ENCODE measurements at places on chromosomes 4 and X.
A peak's percentile ranks its signal among the peaks of the same experiment; 100 is the strongest.

GRCh38 chr4:69832326-69833030 is 27.5 kb downstream of the SULT1E1 start:
- no peak for DNase-seq

DNA sequence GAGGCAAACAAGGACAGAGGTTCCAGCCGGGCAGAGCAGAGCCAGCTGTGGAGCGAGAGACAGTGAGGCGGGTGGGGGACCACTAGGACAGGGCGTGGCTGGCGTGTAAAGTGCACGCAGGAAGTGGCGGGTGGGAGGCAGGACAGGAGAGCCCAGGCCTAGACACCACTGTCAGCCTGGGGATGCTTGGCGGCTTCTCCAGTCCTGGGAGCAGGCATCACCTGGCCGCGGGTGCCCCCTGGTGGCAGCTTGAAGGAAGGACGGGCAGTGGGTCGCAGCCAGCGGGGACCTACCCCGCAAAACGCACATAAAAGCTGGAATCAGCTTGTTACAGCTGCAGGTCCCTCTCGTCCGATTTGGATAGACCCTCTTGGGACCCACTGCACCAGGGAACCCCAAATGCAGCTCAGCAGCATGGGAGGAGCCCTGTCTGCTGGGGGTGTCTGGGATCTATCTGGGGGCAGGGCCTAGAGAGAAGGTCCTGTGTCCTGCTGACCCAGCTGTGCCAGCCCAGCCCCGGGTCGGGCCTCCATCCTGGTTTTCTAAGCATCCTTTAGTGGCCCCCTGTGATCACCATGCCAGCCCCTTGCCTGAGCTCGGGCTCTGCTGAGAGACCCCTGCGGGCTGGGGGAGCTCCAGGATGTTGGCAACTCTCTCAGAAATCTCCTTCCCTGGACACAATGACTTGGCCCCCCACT is 57.7 kb downstream of the WFS1 start:
- peak; percentile 82 for DNase-seq

DNA sequence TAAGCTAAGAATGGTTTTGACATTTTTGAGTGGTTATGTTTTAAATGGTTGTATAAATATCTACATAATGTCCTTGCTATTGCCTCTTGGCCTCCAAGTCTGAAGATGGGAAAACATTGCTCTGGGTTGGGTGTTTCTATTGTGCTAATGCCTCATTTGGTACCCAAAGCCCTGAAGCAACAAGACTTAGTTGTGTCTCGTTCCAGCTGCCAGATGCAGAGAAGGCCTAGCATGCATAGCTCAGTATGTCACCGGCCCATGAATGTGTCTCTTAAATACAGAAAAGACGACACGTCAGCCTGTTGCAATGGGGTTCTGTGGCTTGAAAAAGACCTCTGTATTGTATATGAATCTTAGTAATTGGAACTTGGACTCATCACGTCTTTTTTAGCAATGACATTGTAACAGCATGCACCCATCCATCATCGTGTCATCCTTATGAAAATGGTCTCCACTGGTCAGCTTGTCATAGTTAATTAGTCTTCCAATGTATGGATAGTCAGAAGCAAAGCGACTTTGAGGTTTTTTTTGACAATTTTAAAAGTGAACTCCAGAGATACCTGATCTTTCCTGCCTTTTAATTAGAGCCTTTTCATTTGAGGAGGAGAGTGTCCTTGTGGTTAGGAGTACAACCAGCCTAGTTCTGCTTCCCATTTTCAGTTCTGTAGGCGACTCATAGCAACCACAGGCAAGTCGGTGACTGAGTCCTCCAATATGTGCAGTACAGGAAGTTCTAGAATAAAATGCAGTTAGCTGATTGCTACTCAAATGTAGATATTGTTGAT is 126.4 kb upstream of the GATB start:
- no peak for DNase-seq

DNA sequence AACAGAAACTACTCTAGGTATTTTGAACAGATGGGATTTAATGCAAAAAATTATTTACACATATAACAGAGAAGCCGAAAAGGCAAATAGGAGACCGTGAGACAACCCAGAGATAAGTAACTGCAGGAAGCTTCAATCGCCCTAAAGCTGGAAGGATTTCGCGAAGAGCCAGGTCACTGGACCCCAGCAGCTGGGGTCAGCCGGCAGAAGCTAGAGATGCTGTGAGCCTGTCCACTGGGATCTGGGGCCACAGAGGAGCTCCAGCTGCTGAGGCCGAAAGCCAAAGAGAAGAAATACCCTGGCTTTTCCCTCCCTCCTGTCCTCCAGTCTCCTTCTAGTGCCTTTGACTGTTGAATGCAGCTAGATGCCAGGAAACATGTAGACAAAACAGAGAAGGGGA is 192.8 kb upstream of the BCOR start:
- DNase-seq, result no peak

- DNase-seq, result no peak
Observed at GRCh38 chr4:83259586-83259985, 25.0 kb downstream of the COQ2 start.

- no peak for DNase-seq
Observed at GRCh38 chr4:139274790-139275189, 5.2 kb downstream of the MGARP start.

GRCh38 chr4:40952672-40953071 is 202.9 kb downstream of the NSUN7 start:
- DNase-seq, result no peak

GRCh38 chr4:64341711-64342110 is 67.5 kb downstream of the TECRL start:
- DNase-seq, result no peak

DNA sequence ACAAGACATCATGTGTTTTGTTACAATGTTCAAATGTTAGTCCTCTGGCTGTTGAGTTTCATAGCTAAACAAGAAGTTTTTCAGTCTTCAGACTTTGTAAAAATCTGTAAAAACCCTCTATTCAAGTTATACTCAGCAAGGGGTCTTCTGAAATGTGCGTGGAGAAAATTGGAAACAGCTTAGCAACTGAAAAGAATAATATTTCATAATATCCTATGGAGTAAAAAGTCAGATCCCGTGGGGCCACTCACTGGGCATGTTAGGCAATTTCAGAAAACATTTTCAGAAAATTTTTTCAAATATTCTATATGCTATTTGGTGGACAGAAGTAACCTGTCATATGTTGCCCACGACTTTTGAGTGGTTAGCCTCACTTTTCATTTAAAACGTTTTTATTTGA is 118.3 kb downstream of the CORIN start:
- no peak for DNase-seq

DNA sequence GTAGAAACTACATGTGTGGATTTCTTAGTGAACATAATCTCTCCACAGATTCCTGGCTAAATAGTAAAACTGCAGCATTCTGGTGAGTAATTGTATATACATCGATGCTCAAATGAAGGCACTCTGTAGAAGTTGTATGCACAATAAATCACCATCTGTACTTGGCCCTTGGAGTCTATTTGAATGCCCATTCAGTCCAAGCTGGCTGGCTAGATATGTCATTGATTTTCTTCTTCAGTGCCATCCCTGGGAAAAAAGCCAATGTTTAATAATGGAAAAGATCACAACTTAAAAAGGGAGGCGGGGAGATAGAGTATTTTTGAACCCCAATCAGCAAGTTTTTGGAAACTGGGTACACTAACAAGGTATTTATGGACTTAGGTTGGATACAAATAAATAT is 381.0 kb upstream of the TEX13C start:
- no peak for DNase-seq

DNA sequence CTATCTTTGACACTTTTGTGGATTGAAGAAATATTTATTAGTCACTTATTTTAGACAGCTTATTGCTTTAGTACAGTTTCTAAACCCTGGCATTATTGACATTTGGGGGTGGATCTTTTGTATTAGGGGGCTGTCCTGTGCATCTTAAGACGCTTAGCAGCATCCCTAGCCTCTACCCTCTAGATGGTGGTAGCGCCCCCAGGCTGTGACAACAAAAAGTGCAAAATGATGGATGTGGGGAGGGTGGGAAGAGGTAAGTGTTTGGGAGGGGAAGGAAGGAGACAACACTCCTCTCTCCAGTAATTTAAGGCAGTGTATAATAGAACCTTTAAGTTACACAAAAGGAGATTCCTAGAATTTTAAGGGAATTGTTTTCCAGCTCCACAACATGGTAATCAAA is 1210.6 kb downstream of the C4orf33 start:
- DNase-seq, result no peak

DNA sequence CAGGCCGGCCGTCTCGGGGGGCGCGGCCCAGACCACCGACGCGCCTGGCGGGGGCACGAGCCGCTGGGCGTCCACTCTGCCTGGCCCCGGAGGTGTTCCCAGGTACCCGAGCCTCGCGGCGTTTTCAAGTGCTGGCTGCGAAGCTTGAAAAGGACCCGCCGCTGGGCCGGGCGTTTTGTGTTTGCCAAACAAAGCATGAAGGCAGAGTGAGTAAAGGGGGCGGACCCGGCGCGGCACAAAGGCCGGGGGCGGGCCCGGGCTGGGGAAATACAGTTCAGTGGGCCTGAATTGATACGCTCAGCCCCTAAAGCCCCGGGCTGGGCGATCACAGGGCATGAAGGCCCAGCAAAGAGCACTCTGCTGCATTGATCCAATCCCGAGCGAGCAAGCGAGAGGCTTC is 65.4 kb downstream of the SOX3 start:
- no peak for DNase-seq

- no peak for DNase-seq
Observed at GRCh38 chrX:11267425-11267824, 25.8 kb upstream of the AMELX start.

GRCh38 chr4:79042079-79042674 is 102.9 kb upstream of the PAQR3 start:
- DNase-seq, result no peak

DNA sequence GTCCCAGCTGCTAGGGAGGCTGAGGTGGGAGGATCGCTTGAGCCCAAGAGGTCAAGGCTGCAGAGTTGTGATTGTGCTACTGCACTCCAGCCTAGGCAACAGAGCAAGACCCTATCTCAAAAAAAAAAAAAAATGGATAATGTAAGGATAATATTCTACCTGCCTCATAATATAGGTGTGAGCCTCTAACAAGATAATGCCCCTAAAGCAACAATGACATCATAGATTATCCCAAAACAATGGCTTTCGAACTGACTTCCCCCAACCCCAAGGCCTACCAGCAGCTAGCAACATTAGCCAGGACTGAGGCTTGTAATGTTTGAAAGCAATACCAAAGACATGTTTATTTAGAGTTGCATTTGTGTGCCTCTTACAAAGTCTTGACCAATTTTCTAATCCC is 33.9 kb upstream of the ATP6AP2 start:
- no peak for DNase-seq

DNA sequence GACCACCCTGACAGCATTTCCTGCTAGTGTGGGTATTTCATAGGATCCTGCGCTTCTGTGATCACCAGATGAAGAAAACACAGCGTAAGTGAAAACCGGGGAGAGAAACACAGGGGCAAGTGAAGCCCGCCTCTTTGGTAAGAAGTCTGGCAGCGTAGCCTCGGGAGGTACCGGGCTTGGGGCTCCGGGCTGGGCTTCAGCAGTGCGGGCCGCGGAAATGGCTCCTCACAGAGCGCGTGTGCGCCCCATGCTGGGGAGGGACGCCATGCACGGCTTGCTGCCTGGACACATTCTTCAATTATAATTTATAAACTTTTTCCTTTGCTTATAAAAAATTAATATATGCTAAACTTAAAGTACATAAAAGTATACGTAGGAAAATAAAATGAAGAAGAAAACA is 151.5 kb downstream of the AFAP1 start:
- no peak for DNase-seq

DNA sequence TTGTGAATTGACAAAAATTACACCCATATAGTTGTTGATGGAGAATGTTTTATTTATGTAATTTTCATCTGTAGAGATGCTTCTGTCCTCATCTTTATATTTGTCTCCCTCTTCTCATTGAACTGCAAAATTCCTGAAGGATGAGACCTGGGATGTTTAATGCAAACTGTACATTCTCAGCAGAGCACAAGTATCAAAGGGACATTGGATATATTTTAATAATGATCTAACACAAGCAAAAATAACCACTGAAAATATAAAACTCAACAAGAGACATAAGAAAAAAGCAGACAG is 28.6 kb downstream of the UGDH start:
- no peak for DNase-seq

GRCh38 chr4:11702886-11703557 is 274.3 kb upstream of the HS3ST1 start:
- no peak for DNase-seq

- DNase-seq, result no peak
Observed at GRCh38 chr4:188399834-188400233, 260.6 kb downstream of the TRIML1 start.

DNA sequence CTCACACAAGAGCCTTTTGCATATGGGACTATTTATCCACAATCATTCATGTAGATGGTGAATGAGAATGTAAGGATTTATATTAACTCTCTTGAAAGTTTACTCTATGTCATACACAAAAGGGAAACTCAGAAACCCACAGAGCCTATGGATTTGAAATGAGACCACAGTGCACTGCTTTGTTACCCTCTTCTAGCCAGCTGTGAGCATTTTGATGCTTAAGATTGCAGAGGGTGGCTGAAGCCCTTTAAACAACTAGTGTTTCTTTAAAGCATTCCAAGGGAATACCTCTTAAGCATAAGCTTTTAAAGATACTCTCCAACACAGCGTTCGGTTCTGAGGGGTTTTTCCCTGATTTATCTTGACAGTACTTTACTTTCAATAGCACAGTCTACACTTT is 113.9 kb downstream of the NKX6-1 start:
- no peak for DNase-seq
